ENCODE measurements at places on chromosomes 2 and 18. TPM values are rescaled to one million over a fixed set of nuclear protein-coding genes. Genes with fewer than 3 reads are reported as not detected.

GRCh38 chr2:221908518-221908917 is 336.4 kb upstream of the EPHA4 start:
- no peaks in the 10 kb centered on the region for H3K36me3 ChIP-seq
- no peaks in the 10 kb centered on the region for H3K27me3 ChIP-seq
- DNase-seq, result no peak
- H3K27ac ChIP-seq, result no peak overlapping the region

- no peak overlapping the region for H3K27ac ChIP-seq
- no peak for DNase-seq
- no peaks in the 10 kb centered on the region for H3K4me1 ChIP-seq
Measured at GRCh38 chr2:179538406-179539123, 273.9 kb upstream of the SESTD1 start.

- H3K36me3 ChIP-seq, result no peaks in the 10 kb centered on the region
- H3K4me1 ChIP-seq, result peaks cover 13% of the 10 kb centered on the region
- no peaks in the 10 kb centered on the region for H3K27me3 ChIP-seq
Measured at GRCh38 chr18:63160172-63160995, 159.2 kb downstream of the BCL2 start.

DNA sequence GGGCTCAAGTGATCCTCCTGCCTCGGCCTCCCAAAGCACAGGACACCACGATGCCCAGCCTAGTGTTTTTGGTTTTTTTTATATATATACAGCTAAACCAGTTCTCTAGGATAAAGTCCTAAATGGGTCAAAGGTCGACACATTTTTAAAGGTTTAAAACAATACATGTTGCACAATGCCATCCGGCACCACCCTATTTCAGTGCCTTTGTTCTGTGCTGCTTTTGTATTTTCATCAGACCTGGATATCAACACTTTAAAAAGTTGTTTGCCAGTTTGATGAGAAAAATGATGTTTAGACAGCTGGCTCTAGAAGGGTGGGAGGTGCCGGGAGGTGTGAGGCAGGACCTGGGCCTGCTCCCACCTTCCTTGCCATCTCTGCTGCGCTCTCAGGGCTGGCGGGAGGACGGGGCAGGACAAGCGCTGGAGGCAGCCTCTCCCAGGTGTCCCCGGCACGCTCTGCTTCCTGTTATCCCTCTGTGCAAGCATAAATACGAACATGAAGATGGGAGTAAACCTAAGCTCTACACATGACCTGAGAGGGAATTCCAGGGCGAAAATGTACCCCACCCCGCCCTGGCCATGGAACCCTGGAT is 103.7 kb downstream of the HS6ST1 start:
- no peaks in the 10 kb centered on the region for H3K27me3 ChIP-seq
- H3K4me1 ChIP-seq, result no peaks in the 10 kb centered on the region
- no peak for DNase-seq
- H3K4me3 ChIP-seq, result no peak overlapping the region

DNA sequence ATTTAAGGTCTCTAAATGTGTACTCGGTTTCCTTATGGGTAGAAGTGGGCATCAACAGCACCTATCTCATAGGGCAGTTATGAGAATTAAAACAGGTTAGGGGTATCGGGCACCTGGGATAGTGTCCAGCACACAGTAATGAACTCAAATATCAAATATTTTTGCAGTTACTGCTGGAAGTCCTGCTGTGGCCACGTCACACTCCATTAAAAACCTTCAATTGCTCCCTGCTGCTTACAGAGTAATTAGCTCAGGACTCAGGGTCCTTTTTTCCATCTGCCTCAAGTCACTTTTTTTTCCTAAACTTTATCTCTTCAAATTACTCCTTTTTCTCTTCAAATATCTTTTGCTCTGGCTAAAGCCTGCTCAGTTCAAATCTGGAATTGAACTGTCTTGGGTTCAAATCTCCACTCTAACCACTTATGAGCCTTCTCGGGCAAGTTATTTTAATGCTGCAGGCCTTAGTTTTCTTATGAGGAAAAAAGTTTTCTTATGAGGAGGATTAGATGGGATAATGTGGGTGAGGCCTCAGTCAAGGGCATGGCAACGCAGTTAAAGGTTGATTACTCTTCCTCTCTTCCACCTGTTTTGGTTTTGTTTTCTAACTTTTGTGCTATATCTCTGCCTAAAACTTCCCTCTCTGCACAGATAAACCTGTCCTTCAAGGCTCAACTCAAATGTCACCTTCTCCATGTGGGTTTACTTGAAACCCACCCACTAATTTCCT is 36.6 kb downstream of the SPRED2 start:
- peaks cover 7% of the 10 kb centered on the region for H3K4me1 ChIP-seq
- H3K27me3 ChIP-seq, result no peaks in the 10 kb centered on the region
- no peak overlapping the region for H3K4me3 ChIP-seq

- no peak overlapping the region for H3K4me3 ChIP-seq
- no peaks in the 10 kb centered on the region for H3K27me3 ChIP-seq
- H3K36me3 ChIP-seq, result no peaks in the 10 kb centered on the region
- no peaks in the 10 kb centered on the region for H3K4me1 ChIP-seq
- H3K27ac ChIP-seq, result no peak overlapping the region
Measured at GRCh38 chr2:10160203-10160955, 37.8 kb downstream of the RRM2 start.

The IL1R2 gene
- 6.9 TPM for total RNA-seq

The HOXD4 gene
- total RNA-seq, result 6.7 TPM

The ERCC3 gene
- 61.3 TPM for total RNA-seq
